Daoy (cell line): ENCODE measurements at places on chromosomes 16 and 17.

DNA sequence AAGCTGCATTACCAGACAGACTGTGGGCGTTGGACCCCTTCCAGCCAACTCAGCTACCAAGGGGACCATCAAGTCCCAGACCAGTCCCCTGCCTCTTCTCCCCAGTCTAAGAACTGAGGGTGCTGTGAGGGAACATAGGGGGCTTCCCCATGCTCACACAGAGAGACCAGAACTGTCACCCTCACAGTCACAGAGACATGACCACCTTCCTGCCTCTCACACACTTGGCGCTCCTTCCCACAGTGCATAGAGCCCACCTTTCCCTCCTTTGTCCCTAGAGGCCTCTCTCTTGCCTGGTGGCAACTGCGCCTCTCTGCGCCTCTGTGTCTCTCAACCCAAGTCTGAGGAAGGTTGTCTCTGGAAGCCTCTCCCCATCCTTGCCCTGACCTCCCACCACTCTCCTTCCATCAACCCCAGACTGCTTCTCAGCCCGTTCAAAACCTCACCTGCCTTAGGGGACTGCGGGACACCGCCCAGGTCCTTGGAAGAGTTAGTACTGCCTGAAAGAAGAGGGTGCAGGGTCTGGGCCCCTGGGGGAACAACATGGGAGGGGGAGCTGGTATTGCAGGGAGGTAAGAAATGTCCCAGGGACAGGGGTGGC is 6.1 kb upstream of the LHX1 start:
- no peak for DNase-seq

DNA sequence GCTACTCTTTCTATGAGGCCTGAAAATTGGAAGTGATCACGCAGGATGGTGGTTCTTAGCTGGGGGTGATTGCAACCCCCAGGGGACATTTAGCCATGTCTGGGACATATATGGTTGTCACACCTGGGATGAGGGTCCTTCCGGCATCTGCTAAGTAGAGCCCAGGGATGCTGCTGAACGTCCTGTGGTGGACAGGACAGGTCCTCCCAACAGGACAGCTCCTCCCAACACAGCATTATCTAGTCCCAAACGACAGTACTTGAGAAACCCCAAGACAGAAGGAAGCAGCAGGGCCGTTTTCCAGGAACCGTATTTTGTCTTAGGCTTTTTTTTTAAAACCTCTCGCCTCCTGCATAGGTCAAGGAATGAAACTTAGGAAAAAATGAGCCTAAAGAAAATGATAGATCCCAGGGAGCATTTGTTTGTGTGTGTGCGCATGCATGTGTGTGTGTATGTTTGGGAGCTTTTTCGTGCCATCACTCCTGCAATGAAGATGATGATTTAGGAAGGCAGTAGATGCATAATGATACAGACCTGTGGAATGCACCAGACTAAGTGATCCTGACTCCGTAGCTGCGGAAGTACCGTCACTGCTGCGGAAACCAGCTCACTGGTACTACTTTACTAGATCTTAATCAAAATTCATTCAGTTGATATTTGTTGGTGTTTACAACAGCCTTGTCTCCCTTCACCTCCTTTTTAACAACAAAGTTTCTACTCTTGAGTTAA is 118.2 kb downstream of the SNX29 start:
- DNase-seq, result no peak

DNA sequence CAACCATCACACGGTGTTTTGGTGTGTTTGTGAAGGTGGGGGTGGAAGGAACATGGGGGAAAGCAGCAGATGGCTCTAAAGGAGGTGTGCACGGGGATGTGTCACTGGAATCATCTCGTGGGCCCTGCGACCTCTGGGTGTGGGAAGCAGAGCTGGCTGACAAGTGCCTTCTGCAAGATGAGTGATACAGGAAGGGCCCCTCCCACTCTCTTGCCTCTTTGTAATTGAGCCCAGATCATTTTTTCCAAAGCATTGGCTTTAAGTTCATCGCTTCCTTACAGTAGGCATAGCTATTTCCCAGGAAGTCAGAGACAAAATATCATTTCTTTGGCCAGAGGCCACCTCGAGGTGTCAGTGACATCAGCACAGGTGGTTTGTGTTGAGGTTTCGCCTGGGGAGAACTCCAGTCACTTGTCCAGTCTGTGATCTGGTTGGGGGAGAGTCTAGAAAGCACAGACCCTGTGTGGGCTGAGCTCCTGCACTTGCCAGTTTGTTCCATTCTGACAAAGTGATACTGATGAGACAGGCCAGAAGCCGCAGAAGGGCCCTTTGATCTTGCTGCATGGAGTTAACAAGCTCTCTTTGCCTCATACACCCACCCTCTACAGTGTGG is 20.6 kb upstream of the SNTB2 start:
- DNase-seq, result peak; percentile 46

DNA sequence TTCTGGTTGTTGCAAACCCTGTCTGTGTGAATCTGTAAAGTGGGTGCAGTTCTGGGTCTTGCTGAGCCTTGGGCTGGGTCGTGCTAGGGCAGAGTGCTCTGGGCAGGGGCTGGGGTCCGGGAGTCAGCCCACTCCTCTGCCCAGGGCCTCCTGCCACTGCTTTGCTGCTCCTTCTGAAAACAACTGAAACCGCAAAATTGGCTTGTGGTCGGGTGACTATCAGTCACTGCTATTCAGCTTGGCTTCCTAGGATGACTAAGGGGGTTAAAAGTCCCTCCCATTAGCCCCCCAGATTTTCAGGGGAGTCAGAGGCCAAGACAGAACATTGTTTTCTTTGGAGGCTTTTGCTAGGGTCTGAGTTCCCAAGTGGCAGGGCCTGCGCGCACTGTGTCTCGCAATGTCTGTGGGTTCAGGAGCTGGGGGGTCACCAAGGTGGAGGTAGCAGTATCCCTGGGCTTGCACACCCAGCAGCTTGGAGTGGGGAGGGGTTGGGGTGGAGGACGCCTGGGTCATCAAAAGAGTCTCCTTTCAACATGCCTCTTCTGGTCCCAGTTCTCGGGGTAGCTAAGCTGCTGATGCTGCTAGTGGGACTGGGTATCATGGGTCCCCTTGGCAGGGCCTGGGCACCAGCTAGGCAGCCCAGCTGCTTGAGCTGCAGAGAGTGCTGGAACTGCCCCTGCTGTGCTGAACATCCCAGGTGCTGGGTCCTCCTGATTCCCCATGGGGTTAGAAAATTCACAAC is 13.5 kb upstream of the TBX21 start:
- peak; percentile 91 for DNase-seq

DNA sequence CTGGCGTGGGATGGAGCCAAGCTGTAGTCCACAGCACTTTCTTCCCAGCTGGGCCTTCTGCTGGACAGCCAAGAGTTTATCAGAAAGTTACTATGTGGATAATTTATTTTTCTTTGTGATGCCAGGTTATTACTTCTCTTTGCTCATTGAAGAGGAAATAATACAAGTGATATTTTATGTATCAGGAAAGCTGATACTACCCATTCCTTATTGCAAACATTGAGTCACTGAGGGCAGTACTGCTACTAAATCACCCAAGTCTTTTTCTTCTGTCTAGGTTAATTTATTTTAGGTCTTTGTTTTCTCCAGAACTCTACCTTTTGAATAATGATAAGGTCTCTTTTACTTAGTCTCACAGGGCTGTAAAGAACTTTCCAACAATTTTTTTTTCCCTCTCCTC is 8.3 kb downstream of the NUP93 start:
- DNase-seq, result no peak

- no peak for DNase-seq
These were observed 12.6 kb downstream of the DUSP14 start for GRCh38 chr17:37502009-37502936.

DNA sequence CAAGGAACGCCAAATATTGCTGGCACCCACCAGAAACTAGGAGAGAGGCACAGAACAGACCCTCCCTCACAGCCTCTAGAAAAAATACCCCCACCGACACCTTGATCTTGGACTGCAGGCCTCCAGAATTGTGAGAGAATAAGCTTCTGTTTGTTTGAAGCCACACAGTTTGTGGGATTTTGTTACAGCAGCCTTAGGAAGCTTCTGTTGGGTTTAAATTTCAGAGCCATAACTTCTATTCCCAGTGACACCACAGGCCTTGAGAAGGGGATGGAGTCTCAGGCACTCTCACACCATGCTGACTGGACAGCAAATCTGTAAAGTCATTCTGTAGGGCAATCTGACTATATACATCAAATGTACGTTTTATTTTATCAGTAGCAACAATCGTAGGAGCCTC is 38.6 kb downstream of the RNF112 start:
- no peak for DNase-seq

DNA sequence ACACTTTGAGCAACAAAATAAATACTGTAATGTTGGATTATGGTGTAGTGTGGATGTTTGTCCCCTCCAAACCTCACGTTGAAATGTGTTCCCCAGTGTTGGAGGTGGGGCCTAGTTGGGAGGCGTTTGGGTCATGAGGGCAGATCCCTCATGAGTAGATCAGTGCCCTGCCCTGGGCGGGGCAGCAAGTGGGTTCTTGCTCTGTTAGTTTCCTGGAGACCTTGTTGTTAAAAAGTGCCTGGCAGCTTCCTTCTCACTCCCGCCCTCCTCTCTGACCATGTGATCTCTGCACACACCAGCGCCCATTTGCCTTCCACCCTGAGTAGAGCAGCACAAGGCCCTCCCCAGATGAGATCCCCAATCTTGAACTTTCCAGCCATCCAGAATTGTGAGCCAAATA is 67.7 kb downstream of the MPRIP start:
- no peak for DNase-seq

DNA sequence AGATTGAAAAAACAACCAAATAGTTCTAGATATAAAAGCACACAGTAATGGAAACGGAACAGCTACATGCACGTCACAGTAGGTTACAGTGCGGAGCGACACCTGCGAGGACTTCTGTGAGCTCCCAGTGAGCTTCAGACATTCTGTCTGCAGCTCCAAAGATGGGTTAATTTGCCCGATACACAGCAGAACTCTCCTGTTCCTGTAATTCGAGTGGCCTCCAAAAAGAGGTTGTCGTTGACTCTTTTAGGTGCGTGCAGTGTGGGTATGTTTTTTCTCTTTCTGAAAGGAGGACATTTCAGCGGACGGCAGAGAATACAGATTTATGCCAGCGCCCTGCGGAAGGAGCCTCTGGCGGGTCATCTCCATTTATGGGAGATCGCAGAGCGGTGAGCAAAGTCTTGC is 2.9 kb downstream of the OR1F1 start:
- DNase-seq, result no peak

GRCh38 chr17:78708510-78708973 is 73.5 kb downstream of the CYTH1 start:
- peak; percentile 91 for DNase-seq

DNA sequence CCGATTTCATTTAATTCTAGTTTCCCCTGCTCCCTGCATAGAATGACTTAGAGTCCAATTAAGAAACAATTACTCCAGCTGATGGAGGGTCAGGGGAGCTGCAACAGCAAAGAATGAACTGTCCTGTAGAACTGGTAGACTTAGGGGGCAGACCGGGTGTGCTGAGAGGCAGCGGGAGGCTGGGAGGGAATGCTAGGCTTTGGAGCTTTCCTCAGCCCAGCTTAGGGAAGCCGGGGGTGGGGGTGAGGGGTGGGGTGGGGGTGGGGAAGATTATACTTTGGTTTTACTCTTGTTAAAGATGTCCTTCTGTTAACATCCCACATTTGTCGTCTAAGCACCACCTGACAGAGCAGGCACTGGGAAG is 458.6 kb upstream of the ASIC2 start:
- DNase-seq, result no peak

- no peak for DNase-seq
These were observed 3.0 kb upstream of the BAHCC1 start for GRCh38 chr17:81391936-81392908.

DNA sequence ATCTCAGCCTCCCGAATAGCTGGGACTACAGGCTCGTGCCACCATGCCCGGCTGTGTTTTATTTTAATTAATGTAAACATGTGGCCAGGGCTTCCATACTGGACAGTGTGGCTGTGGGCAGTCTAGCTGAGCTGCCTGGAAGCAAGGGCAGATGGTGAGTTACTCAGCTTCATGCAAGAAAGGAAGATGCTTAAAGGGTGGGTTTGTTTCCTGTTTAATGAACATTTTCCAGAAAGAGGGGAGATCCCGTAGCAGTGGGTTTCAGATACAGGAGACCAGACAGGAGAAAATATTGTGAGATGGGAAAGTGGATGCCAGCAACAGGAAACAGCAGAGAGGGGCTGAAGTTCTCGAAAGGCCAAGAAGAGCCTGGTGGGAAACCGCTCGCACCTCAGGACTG is 7.3 kb downstream of the MAPK8IP3 start:
- DNase-seq, result no peak

DNA sequence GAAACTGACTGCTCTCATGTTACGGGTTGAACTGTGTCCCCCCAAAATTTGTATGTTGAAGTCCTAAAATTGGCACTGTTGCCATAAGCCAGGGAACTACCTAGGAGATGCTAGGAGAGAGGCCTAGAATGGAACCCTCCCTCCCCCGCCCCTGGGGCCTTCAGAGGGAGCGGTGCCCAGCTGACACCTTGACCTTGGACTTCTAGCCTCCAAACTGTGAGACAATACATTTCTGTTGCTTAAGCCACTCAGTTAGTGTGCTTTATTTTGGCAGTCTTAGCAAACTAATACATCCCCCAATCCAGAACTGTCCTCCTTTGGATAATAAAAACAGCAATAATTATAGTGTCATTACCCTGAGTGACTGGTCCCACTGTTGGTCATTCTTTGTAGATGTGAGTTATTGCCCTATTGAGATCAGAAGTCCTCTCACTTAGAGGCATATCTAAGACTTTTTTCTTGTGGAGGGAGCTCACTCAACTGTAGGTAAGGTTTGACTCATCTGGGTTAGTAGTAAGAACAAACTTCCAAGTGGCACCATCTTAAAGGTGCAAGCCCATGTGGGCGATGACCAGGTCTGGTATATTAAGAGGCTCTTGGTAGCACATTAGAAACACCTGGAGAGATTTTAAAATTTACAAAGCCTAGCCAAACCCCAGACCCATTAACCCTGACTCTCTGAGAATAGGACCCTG is 93.0 kb upstream of the HLF start:
- DNase-seq, result no peak

DNA sequence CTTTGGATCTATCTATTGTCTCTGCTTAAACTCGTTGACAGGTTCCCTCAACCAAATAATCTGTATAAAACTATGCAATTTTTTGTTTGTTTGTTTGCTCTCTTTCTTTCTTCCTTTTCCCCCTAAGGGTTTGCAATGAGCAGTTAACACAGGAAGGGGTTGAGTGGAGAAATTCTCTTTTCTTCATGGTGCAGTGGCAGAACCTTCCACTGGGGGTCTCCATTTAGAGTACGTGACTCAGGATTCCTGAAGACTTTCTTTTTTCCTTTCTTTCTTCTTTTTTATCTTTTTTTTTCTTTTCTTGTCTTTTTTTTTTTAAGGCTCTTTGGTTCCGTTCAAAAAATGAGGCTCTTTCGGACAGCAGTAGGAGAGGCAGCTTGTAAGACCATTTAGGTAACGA is 19.5 kb upstream of the RBFOX1 start:
- no peak for DNase-seq

GRCh38 chr17:14334276-14334840 is 33.5 kb downstream of the HS3ST3B1 start:
- no peak for DNase-seq

GRCh38 chr17:27456681-27457359 is 572 bp downstream of the KSR1 start:
- no peak for DNase-seq
